ENCODE measurements at places on chromosomes 13 and 19.

DNA sequence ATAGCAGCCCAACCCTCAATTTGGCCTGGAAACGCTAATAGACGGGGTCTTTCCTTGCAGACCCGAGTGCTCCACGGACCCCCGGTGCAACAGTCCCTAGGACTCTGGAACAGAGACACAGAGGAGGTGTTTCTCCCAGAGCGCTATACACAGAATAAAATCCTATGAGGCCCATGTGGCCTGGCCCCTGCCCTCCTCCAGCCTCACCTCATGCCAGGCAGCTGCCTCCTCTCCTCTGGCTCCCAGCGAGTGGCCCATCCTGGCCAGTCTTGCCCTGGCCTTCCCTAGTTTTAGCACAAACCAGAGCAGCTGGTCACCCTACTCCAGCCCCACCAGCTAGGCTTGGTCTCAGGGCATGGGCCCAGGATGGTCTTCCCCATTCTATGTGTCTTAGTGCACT, 20.3 kb downstream of the POP4 start:
- no peak for DNase-seq

- DNase-seq = no peak
Measured at GRCh38 chr13:112957295-112957677, 11.7 kb upstream of the MCF2L start.

DNA sequence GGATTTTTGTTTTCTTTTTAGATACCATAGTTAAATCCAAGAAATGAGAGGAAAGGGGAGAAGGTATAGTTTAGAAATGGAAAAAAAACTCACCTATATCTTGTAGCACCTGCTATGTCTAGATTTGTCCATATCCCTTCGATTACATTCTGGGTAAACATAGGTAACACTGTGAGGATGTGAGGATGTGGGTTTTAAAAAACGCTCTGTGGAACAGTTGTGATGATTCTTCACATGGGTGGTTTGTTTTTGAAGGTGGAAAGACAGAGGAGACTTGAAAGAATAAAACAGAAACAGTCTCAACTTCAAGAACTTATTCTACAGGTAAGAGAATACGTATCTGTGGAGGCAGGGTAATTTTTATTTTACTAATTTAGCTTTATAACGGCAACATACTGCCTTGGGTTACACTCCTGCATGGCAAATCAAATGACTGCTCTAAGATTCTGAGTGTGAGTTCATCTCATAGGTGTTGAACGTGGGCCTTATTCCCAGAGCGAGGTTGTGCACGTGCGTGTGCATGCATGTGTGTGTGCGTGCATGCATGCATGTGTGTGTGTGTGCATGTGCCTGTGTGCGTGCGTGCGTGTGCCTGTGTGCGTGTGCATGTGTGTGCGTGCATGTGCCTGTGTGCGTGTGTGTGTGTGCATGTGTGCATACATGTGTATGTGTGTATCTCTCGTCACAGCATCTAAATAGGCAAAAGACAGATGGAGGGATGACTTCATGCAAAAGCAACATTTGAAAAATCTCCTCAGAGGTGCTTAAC, 23.5 kb downstream of the ATP4B start:
- DNase-seq = no peak

- no peak for DNase-seq
Measured at GRCh38 chr13:107883561-107884175, 331.7 kb downstream of the LIG4 start.

- peak; percentile 34 for DNase-seq
Measured at GRCh38 chr19:10074153-10074552, 12.0 kb upstream of the SHFL start.

GRCh38 chr19:30083701-30084156, 141.7 kb downstream of the URI1 start:
- DNase-seq = no peak

GRCh38 chr13:49097374-49097773, 121.7 kb downstream of the FNDC3A start:
- DNase-seq = no peak

DNA sequence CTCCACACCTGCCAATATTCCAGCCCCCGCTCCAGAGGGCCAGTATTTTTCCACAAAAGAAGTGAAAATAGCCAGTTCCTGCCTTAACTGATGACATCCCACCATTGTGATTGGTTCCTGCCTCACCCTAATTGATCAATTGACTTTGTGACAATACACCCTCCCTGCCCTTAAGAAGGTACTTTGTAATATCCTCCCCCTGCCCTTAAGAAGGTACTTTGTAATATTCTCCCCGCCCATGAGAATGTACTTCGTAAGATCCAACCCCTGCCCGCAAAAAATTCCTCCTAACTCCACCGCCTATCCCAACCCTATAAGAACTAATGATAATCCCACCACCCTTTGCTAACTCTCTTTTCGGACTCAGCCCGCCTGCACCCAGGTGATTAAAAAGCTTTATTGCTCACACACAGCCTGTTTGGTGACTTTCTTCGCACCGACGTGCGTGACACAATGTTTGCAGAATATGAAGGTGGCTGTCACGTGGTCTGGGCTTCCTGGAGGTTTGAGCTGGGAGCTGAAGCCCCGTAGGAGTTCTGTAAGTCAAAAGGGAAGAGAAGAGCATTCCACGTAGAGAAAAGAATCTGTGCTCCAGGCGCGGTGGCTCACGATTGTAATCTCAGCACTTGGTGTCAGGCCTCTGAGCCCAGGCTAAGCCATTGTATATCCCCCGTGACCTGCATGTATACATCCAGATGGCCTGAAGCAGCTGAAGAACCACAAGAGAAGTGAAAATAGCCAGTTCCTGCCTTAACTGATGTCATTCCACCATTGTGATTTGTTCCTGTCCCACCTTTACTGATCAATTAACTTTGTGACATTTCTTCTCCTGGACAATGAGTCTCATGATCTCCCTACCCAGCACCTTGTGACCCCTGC, 6.2 kb upstream of the FUT3 start:
- DNase-seq = no peak

GRCh38 chr19:1882089-1882785, 3.1 kb downstream of the ABHD17A start:
- peak; percentile 74 for DNase-seq

DNA sequence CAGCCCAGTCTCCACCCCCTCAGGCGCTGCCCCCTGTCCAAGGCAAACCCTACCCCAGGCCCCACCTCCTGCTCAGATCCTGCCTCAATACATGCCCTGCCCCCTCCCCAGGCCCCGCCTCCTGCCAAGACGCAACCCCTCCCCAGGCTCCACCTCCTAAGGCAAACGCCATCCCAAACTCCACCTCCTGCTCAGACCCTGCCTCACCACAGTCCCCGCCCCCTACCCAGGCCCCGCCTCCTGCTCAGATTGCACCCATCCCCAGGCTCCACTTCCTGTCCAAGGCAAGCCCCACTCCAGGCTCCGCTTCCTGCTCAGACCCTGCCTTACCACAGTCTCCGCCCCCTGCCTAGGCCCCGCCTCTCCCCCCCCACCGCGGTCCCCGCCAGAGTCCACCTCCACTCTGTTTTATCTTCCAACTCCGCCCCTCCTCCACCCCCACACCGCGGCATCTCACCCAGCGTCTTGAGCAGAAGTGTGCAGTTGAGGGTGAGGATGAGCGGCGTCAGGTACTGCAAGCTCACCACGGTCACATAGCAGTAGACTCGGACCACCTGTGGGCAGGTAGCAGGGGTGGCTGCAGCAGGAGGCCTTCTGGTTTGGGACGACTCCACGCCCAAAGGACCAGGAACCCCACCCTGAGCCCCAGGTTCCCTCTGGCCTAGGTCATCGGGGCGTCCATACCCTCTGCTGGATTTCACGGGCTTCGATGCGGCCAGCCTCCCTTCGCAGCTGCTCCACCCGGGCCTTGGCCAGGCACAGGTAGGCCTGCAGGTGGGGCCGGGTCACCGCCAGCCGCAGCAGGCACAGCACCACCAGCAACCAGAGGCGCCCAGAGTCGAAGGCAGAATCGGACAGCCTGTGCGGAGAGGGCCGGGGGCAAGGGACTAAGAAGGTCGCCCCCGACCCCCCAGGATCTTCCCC, 17.7 kb downstream of the TMEM161A start:
- no peak for DNase-seq

DNA sequence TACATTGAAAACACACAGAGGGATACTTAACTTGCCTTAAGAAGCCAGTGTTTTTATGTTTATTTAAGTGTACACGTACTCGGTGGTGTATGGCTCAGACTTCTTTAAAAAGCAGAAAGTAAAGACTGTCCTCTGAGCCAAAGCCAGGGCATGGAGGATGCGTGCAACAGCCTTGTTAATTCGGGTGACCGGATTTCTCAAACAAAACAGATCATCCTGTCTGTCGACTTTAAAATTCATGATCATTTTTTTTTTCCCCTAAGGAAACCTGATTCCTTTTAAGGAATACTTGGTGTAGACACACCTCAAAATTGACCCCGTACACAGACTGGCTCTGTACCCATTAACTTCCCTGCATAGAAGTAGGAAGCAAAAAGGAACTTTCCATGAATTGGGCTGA, 124.7 kb upstream of the RNF113B start:
- no peak for DNase-seq

All from T follicular helper cell (primary cell).